Esophagus squamous epithelium (tissue), 5 donors: ENCODE measurements at places on chromosomes 13 and 19.

DNA sequence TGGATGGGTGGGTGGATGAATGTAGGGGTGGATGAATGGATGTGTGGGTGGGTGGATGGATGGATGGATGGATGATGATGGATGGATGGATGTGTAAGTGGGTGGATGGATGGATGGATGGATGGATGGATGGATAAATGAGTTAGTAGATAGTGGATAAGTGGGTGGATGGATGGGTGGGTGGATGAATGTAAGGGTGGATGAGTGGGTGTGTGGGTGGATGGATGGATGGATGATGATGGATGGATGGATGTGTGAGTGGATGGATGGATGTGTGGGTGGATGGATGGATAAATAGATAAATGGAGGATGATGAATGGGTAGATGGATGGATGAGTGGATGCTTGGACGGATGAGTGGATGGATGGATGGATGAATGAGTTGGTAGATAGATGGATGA, 3.2 kb downstream of the MCF2L start:
- no peak for DNase-seq

- no peak for DNase-seq
Observed at GRCh38 chr13:94607939-94608338, 6.3 kb downstream of the GPR180 start.

- DNase-seq: no peak
Observed at GRCh38 chr13:48579165-48579918, 46.5 kb upstream of the RCBTB2 start.

DNA sequence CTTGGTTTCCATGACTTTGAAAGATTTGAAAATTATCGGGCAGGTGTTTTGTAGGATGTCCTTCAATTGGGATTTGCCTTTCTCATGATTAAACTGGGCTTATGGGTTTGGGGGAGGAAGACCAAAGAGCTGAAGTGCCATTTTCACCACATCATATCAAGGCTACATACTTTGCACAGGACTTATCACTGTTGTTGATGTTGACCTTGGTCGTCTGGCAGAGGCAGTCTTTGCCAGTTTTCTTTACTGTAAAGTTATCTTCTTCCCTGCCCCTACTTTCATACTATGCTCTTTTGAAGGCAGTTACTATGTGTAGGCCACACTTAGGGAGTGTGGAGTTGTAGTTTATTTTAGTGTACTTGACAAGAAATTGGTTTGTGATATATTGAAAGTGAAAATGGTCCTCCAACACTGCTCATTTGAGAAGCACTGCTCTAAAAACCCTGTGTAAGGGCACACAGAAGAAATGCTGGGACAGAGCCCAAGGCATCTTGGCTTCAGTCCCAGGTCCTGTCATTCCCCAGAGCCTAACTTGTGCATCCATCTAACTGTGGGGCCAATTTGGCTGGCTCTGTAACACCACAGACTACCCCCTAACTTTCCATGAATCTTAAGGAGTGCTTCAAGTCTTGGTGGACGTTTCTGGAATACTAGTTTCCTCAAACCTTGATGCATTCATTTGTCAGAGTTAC, 384.9 kb downstream of the KCNRG start:
- DNase-seq: no peak

DNA sequence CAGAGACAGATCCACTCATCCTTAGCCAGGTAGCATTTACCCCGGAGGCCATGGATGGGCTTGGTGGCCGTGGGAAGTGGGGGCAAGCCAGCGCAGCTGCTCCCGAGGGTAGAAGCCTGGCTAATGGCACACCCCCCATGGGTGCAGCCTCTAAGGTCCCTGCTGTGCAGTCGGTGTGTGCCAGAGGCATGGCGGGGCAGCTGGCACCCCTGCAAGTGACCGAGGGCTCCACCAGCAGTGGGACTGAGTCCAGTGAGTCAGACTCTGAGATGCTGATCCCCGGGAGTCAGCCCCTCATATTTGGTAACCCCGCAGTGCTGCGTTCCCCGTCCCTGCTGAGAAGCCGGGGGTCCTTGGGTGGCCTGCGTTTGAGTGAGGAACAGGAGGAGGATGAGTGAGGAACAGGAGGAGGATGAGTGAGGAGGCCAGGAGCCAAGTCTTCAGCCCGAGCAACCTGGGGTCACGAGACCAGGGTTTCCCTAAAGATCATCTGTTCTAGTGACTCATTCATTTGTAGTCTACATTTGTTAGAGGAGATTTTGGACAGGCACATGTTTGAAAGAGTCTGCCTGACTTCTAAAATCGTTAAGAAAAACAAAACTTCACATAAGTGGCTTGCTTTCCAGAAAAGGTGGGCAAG, 180.7 kb downstream of the STK24 start:
- DNase-seq: no peak

GRCh38 chr13:111880185-111880584, 186.8 kb upstream of the SOX1 start:
- no peak for DNase-seq

- DNase-seq: no peak
Observed at GRCh38 chr13:99572921-99573320, 71.6 kb downstream of the TM9SF2 start.

- no peak for DNase-seq
Observed at GRCh38 chr13:24356837-24357236, 47.5 kb downstream of the C1QTNF9 start.

- DNase-seq: no peak
Observed at GRCh38 chr19:51075998-51076397, 6.7 kb downstream of the KLK14 start.

- DNase-seq: no peak
Observed at GRCh38 chr13:36131222-36131930, at the start of gene DCLK1. TSS of gene DCLK1 (minus strand) at chr13:36131382.

DNA sequence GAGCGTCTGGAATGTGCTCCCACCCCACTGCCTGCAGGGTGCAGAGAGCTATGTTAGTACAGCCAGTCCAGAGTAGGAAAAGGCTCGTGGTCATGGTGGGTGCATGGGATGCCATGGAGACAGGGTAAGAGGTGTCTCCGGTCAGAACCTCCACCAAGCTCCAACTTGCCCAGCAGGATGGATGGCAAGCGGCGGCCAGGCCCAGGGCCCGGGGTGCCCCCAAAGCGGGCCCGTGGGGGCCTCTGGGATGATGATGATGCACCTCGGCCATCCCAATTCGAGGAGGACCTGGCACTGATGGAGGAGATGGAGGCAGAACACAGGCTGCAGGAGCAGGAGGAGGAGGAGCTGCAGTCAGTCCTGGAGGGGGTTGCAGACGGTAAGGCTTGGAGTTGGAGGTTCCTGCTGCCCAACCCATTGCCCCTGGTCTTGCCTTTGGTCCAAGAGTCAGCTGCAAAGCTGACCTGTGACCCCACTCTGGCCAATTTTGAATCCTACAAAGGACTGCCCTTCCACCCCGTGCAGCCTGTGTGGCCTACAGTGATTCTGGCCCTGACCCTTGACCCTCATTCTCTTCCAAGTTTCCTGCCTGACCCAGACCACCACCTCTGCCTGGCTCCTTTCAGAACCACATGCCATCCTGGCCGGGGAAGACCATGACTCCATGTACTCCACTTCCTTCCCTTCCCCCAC, 14.7 kb downstream of the POLD1 start:
- DNase-seq: no peak
